ENCODE measurements at places on chromosomes 4 and X.

- DNase-seq, result no peak
These were observed 143.0 kb upstream of the GNPDA2 start for GRCh38 chr4:44869222-44869882.

- peak; percentile 8 for DNase-seq
These were observed 2.7 kb upstream of the BMX start for GRCh38 chrX:15497865-15498264.

- no peak for DNase-seq
These were observed 25.5 kb downstream of the GPRASP3 start for GRCh38 chrX:102745857-102746584.

- peak; percentile 58 for DNase-seq
These were observed 84.8 kb downstream of the AFAP1 start for GRCh38 chr4:7854697-7855370.

DNA sequence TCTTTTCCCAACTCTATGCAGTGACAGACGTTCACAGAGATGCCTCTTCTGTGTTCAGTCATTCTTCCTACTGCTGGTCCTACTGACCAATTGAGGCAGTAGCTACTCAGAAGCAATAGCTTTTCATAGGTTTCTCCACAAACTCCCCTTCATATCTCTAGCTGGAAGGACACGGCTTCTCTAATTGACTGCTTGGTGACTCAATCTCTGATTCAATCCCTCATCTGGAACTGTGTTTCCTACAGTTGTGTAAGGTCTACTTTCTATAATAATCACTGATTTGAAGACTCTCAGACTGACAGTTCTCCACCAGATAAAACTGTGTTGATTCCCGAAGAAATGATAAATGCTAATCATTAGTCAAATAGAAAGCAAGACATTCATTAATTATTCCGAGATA, 111.5 kb downstream of the DTHD1 start:
- DNase-seq, result no peak

- DNase-seq, result no peak
These were observed 2.0 kb downstream of the SMIM14 start for GRCh38 chr4:39636531-39637184.

DNA sequence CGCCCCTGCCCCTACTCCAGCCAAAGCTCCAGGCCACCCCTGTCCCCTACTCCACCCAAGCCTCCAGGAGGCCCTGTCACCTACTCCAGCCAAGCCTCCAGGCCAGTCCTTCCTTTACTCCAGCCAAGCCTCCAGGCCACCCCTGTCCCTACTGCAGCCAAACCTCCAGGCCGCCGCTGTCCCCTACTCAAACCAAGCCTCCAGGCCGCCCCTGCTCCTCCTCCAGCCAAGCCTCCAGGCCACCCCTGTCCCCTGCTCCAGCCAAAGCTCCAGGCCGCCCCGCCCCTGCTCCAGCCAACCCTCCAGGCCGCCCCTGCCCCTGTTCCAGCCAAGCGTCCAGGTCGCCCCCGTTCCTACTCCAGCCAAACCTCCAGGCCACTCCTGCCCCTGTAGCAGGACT, 5.1 kb upstream of the ASMT start:
- no peak for DNase-seq

Measured in activated T-helper 1 cell treated with anti-CD3 and anti-CD28 coated beads, Interleukin-2, amount 50 U/mL, for 16 hours (primary cell).